T-helper 17 cell (primary cell): ENCODE measurements at places on chromosomes 1 and 21.

GRCh38 chr1:226735576-226735975 is 3.5 kb downstream of the ITPKB start:
- no peak for DNase-seq
- peaks cover 49% of the 10 kb centered on the region for H3K4me1 ChIP-seq
- peak overlapping the region; percentile 97 for H3K27ac ChIP-seq

GRCh38 chr21:31284797-31285397 is 59.2 kb downstream of the TIAM1 start:
- no peak overlapping the region for H3K4me3 ChIP-seq
- no peaks in the 10 kb centered on the region for H3K36me3 ChIP-seq
- no peak for DNase-seq
- H3K4me1 ChIP-seq = peaks cover 11% of the 10 kb centered on the region

DNA sequence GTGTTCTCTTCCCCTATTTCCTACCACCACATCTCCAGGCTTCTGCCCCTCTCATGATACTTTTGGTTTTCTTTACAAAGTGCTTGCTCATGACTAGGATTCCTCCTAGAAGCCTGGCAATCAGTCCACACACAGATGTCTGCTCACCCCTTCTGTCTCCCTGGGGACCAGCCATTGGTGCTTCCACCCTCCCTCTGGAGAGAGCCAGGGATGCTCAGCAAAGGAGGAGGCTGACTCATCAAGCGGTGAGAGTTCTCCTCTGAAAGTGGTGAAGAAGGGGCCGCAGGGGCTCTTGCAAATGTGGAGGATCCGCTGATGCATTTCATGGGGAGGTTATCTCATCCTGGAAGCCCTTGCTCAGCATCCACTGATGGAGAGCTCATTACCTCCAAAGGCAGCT is 14.5 kb downstream of the NT5C1A start:
- H3K36me3 ChIP-seq = no peaks in the 10 kb centered on the region
- DNase-seq = no peak
- H3K4me3 ChIP-seq = no peak overlapping the region
- no peak overlapping the region for H3K27ac ChIP-seq
- peaks cover 21% of the 10 kb centered on the region for H3K27me3 ChIP-seq

DNA sequence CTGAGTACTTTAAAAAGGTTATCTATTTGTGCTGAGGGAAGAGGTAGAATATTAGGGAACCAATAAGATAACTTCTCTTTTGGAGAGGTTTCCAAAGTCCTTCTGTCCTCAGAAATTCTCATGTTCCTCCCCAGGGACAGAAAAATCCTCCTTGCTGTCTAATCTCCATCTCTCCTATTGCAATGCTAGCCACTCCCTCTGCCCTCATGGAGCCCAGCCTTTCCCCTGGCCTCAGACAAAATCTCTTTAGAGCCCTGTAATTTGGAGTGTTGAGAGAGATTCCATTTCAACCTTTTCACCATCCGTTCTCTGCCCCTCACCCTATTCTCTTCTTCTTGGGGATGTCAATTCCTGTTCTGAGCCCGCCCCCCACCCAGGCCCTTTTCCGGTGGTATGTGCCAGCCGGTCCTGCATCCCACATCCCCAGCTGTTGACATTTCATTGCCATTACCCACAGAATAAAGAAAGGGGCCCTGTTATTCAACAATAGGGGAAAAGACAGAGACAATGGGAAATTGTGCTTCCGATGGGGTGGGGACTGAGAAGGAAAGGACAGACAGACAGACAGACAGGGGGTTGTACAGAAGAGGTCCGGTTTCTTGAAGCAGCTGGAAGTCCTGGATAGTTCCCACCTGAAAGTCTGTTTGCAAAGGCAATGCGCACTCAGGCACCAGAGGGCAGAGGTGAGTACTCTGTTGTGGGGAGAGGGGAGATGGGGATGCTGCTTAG is at the start of gene HAPLN2:
Gene HAPLN2 (plus strand): TSS at position 563 of the 729 bp plus-strand sequence. CDS start 4,076 bp downstream, outside the sequence.
- H3K36me3 ChIP-seq = peaks cover 4% of the 10 kb centered on the region
- no peak within 1 kb of the TSS for H3K27ac ChIP-seq
- DNase-seq = no peak
- no peak within 1 kb of the TSS for H3K4me3 ChIP-seq

DNA sequence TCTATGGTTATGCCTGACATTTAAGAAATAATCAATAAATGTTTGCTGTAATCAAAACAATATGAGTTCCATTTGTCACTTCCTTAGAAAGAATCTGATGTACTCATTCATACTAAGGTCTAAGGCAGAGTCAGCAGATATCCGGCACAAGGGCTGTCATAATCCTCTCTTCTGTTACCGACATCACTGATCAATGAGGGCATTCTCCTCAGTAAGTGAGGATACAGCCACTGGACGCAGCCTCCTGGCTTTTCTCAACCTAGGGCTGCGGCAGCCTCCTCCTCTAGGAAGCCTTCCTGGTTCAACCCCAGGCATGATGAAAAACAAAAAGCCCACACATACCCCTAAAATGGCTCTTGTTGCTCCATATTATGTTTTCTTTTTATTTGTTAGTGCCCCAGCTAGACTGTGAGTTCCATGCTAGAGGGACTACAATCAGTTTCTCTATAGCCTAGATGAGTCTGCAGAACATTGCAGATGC is 40.7 kb upstream of the TENT5C start:
- peaks cover 5% of the 10 kb centered on the region for H3K27me3 ChIP-seq
- H3K27ac ChIP-seq = no peak overlapping the region
- no peak for DNase-seq
- peaks cover 9% of the 10 kb centered on the region for H3K4me1 ChIP-seq

GRCh38 chr1:7827126-7827955 is 25.5 kb downstream of the UTS2 start:
- H3K27me3 ChIP-seq = no peaks in the 10 kb centered on the region
- H3K27ac ChIP-seq = peak overlapping the region; percentile 85
- H3K4me1 ChIP-seq = peaks cover 9% of the 10 kb centered on the region
- DNase-seq = peak; percentile 24
- H3K4me3 ChIP-seq = peak overlapping the region; percentile 91
- H3K36me3 ChIP-seq = peaks cover 7% of the 10 kb centered on the region

DNA sequence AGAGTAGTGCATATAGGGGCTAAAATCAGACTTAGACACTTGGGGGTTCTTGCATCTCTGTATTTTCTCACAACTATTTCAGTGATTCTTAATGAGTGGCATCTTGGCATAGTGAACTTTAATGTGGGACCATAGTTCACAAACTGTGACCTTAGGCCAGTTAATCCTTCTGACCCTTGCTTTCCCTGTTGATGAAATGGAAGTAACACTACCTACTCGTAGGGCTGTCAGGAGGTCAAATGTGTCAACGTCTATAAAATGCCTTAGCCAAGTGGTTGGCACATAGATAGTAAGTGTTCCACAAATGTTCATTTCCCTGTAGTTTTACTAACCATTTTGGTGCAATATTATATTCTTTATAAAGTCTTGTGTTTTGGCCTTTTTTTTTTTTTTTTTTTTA is 49.4 kb downstream of the DYRK1A start:
- H3K27me3 ChIP-seq = no peaks in the 10 kb centered on the region
- peak overlapping the region; percentile 28 for H3K4me3 ChIP-seq
- DNase-seq = no peak
- peaks cover 66% of the 10 kb centered on the region for H3K4me1 ChIP-seq
- peaks cover 7% of the 10 kb centered on the region for H3K36me3 ChIP-seq

DNA sequence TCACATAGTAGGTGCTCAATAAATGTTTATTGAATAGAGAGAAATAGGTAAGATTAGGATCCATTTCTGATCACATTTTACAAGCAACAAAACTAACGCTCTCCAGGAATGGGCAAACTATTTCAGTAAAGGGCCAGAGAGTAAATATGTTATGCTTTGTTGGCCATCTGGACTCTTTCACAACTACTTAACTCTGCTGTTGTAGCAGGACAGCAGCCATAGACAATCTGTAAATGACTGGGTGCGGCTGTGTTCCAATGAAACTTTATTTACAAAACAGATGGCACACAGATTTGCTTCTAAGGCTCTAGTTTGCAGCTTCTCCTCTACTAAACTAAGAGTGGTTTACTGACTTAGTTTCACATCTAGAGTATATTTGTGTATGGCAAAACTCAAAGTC is 83.0 kb upstream of the BACH1 start:
- no peaks in the 10 kb centered on the region for H3K4me1 ChIP-seq
- no peaks in the 10 kb centered on the region for H3K36me3 ChIP-seq
- no peak overlapping the region for H3K4me3 ChIP-seq
- no peak overlapping the region for H3K27ac ChIP-seq

DNA sequence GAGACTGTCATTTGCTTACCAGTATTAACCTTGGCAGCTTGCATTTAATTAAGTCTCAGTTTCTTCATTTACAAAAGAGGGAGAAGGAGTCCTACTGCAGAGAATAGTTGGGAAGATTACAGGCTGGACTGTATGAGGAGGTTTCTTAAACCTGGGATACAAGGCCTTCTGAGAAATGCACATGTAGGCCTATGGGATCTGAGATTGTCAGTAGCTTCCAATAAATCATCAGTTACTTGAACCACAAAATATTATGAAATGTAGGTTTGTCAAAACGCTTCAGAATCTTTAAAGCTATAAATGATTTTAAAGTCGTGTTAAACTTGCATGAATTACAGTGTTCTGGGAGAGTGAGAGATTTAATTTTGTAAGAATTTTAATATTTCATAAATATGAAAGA is 69.6 kb downstream of the NRIP1 start:
- H3K4me3 ChIP-seq = no peak overlapping the region
- H3K36me3 ChIP-seq = no peaks in the 10 kb centered on the region
- no peak for DNase-seq
- H3K27ac ChIP-seq = no peak overlapping the region
- H3K4me1 ChIP-seq = peaks cover 11% of the 10 kb centered on the region
